ENCODE measurements at places on chromosomes 5 and 9.

GRCh38 chr5:20245432-20245974 lies 257.5 kb upstream of the CDH18 start:
- no peak for DNase-seq

DNA sequence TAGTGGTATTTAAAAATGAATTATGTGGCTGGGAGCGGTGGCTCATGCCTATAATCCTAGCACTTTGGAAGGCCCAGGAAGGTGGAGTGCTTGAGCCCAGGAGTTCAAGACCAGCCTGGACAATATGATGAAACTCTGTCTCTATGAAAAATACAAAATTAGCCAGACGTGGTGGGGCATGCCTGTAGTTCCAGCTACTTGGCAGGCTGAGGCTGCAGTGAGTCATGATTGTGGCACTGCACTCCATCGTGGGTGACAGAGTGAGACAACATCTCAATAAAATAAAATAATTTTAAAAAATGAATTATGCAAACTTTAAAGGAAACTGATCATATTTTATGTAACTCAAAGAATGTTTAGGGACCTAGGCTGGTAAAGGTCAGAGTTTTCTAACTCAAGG lies 310.8 kb upstream of the DMRT1 start:
- DNase-seq = no peak

DNA sequence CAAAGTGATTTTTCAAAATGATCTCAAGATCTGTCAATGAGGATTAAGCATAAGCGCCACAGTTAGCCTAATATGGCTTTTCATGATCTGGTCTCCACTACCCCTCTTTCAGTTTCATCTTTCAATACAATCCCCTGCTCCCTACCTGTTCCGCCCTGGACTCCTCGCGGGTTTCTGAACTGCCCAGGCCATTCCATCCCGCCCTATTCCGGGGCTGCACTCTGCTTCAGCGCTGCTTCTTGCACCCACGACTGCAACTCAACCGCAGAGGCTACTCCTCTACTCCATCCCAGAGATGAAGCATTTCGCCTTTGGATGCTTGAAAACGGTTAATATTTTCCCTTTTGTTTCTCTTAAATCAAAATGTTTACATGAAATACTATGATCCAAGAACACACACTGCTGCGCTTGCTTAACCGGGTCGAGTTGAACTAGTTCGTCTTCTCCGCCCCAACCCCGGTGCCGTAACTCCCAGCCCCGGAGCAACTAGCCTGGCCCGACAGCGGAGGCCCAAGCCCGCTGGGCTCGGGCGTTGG lies 716 bp upstream of the OTULIN start:
- DNase-seq = peak; percentile 50

DNA sequence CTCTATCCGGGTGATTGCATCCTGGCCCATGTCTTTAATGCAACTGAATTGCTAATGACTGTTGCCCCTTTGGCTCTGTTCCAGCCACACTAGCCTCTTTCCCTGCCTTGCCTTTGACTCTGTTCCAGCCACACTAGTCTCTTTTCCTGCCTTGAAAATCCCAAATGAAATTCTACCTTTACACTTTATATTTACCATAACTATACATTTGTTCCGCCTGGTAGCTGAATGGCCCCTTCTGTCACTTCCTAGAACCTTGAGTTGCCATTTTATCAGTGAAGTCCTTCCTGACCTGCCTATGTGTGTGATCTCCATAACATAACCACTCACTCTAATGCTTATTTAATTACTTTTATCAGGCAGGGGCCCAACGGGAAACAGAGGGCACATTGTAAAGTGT lies 1120.4 kb upstream of the WWC1 start:
- no peak for DNase-seq

DNA sequence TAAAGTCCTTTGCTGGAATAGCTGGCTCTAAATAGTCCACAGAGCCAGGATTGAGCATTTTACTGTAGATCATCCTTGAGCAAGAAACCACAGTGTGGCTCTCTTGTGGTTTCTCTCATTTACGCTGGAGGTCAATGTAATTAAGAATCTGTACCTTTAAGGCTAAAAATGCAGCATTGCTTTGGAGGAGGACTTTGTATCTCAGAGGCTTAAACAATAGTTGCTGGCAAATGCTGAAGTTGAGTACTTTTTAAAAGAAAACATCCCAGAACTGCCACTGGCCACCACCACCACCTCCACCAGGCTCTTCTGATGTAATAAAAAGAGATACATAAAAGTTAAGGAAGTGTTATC lies 177.3 kb upstream of the ADAMTSL1 start:
- no peak for DNase-seq

DNA sequence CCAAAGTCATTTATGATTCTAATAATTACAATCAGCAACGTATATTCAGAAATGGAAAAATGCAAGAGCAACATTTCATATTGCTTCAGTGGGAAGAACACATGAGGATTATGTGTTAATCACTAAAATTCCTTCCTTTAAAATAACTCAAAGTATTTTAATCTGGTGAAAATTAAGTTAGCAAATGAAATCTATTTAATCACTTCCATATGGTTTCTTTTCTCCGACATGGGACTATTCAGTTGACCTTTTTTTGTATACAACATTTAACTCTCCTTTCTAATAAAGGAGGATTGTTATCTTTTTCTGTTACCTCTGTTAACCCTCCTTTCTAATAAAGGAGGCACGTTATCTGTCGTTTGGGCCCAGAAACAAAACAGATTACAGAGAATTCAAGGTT lies 59.9 kb downstream of the HOMER1 start:
- DNase-seq = no peak

- peak; percentile 67 for DNase-seq
These were observed 166.3 kb downstream of the DOCK2 start for GRCh38 chr5:169803077-169803981.

DNA sequence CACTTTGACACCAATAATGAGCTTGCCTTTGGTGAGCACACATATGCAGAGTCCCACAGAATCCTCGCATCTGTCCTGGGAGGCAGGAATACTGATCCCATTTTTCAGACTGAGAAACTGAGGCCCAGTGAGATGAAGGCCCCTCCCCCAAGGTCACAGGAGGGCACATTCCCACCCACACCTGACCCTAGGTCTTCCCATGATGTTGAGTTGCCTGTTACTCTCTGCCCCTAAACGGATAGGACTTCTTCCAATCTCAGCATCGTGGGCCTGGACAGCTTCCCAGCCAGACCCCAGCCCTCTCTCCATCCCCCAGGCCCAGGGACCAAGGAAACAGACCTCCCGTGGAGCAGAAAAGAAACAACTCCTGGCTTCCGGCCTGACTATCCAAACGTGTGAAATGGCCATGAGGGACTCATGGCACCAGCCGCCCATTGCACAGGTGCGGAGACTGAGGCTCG lies 877 bp downstream of the SH3GLB2 start:
- DNase-seq = no peak

- DNase-seq = no peak
These were observed 53.6 kb downstream of the GIN1 start for GRCh38 chr5:103066326-103066725.

DNA sequence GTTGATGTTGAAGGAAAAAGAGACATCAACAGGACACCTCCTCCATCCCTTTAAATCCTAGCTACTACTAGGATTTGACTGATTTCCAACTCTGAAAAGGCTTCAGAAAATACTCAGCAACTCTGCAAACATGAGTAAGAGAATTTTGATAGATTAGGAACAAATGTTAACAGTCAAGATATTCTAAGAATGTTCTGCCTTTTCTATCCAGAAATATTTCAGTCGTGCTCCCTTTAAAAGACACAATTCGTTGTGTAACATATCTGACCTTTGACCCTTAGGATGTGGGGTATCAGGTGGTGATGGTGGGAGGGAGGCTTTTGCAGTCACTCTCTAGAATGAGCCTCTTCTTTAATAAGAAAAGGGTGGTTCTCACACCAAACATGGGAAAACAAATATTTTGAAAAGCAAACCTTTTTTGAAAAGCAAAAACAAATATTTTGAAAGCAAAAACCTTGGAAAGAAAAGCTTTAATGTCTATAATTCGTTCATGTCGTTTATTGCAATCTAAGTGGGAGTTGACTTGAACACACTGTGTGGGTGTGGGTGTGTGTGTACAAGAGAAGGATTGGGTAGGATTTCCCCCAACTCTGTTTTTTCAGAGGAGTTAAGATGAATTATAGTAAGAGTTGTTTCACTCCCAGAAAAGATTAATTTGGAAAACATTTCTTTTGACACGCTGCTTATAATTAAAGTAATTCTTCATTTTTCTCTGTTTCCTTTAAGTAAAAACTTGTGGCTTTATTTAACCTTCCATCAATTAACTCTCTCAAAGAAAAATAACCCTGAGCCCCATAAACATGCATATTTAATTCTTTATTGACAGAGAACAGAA lies 152.8 kb downstream of the TMEM167A start:
- no peak for DNase-seq

GRCh38 chr5:74394916-74395880 lies 245.3 kb downstream of the ENC1 start:
- no peak for DNase-seq

DNA sequence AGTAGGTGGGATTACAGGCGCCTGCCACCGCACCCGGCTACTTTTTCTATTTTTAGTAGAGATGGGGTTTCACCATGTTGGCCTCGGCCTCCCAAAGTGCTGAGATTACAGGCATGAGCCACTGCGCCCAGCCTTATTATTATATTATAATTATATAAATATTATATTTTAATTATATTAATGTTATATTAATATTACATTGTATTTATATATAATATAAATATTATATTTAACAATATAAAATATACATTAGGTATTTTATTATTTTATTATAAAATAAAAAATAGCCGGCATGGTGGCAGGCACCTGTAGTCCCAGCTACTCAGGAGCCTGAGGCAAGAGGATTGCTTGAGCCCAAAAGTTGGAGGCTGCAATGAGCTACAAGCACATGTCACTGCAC lies 21.6 kb upstream of the GLDC start:
- DNase-seq = no peak

DNA sequence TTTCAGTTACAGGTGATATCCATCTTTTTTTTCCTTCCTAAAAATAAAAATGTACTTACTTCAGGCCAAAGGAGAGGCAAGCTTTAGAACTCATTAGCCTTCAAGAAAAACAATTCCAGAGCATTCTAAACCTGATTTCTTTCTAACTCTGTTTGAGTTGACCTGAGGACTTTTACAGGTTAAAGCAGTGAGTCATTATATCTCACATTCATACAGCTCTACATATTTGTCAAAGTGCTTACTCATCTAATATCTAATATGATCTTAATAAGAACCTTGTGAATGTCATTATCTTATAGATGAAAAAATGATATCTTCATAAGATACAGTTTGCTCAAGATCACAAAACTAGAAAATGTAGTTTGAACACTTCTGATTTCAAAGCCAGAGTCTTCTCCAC lies 149.2 kb upstream of the CDKN2B start:
- DNase-seq = no peak

DNA sequence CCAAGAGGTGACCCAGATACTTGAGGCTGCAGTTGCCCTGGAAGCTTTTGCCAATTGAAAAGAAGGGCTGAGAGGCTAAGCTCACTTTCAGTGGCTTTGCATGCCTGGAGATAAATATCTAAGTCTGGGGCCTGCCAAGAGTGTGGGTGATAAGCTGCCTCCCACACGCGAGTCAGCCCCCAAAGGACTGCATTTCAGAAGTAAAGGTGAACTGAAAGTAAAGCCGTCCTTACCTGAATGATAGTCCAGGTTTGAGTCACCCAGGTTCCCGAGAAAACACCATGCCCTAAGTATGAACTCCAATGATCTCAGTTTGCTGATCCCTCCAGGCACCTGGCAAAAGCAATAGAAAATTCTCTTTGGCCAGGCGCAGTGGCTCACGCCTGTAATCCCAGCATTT lies 22.5 kb upstream of the N4BP3 start:
- no peak for DNase-seq

DNA sequence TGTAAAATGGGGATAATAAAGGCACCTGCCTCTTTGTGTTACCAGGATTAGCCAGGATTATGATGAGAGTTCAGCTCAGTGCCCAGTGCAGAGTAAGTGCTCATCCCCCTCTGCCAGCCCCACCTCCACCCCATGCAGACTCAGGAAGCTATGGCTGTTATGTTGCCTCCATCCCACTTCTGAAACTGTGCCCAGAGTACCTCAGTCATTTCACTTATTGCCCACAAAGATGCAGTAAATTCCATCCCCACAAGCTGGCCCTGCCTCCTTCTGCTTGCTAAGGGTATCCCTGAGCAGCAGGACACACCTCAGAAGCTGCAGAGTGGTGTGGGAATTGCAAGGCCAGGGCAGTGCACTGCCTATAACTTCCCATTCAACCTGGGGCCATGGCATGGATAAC lies 415.1 kb downstream of the SPOCK1 start:
- DNase-seq = no peak

DNA sequence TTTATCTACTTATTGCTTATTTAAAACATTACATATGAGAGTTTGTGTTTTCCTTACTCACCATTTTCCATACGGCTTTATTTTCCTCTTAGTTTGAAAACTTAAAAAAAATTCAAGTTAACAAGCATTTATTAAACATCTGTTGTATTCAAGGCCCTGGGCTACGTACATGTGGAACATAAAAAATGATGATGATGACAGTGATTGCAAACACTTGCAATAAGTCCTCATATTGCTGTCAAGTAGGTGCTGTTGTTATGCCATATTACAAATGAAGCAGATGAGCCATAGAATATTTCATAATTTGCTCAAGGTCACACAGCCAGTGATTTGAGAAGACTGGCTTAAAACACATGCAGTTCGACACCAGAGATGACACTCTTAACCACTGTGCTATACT lies 180.6 kb downstream of the COMMD10 start:
- DNase-seq = no peak

DNA sequence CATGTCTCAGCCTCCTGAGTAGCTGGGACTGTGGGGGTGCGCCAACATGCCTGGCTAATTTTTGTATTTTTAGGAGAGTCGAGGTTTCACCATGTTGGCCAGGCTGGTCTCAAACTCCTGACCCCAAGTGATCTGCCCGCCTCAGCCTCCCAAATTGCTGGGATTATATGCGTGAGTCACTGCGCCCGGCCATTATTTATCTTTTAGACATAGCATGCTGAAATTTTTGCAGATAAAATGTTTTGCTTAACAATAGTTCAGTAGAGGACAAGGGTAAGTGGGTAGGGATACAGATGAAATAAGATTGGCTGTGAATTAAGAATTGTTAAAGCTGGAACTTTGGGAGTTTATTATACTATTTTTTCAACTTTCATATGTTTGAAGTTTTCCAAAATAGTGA lies 150.8 kb upstream of the GRHPR start:
- no peak for DNase-seq

- DNase-seq = no peak
These were observed 21.0 kb upstream of the GSN start for GRCh38 chr9:121246821-121247561.

GRCh38 chr9:97704851-97705250 lies 7.7 kb upstream of the XPA start:
- no peak for DNase-seq

DNA sequence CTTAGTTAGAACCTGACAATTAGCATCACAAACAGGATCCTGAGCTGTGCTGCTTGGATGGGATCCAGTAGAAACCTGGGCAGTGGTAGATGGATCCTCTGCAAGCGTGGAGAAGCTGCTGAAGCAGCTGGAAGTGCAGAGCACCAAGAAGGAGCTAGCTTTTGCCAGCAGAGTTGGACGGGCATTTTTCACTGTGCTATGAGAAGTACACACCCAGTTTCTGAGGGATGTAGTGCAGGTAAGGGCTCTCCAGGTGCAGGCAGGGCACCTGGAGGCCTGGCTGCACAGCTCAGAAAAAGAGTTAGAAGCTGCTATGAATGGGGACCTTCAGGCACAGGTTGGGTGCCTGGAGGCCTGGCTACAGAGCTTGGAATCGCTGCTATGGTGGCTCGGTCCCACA lies 623.9 kb upstream of the NUDT12 start:
- no peak for DNase-seq
